Temporal lobe (tissue), 4 donors: ENCODE measurements at places on chromosomes 6 and 20. TPM values are rescaled to one million over a fixed set of nuclear protein-coding genes. Genes with fewer than 3 reads are reported as not detected.

The ASIP gene
- not detected for total RNA-seq

The LY86 gene
- 2.0 TPM for total RNA-seq

The TNXB gene
- total RNA-seq, result 10.1 TPM

The IL22RA2 gene
- not detected for total RNA-seq

The GNMT gene
- 0.74 TPM for total RNA-seq

The HCK gene
- 2.5 TPM for total RNA-seq

The C20orf144 gene
- not detected for total RNA-seq

The PTCRA gene
- total RNA-seq, result not detected

The DOK5 gene
- total RNA-seq, result 152 TPM

The GPLD1 gene
- total RNA-seq, result 8.9 TPM

The CCN5 gene
- not detected for total RNA-seq

The ARMC2 gene
- 10.6 TPM for total RNA-seq

The RUNX2 gene
- total RNA-seq, result 0.49 TPM

The FRMD1 gene
- total RNA-seq, result not detected

The ANKRD6 gene
- total RNA-seq, result 36.4 TPM

The COL20A1 gene
- total RNA-seq, result 7.4 TPM

The TBXT gene
- total RNA-seq, result not detected

The TRDN gene
- total RNA-seq, result 0.25 TPM

The CASS4 gene
- total RNA-seq, result 0.49 TPM

The GUCA1A gene
- total RNA-seq, result 1.2 TPM

The BANF2 gene
- not detected for total RNA-seq

The PRDM13 gene
- total RNA-seq, result not detected

The EDN1 gene
- 3.4 TPM for total RNA-seq

The TBC1D32 gene
- total RNA-seq, result 32.2 TPM

The GNAS-AS1 gene
- 0.49 TPM for total RNA-seq

The MOG gene
- total RNA-seq, result 0.25 TPM

The SLC17A2 gene
- not detected for total RNA-seq

The WASF1 gene
- 116 TPM for total RNA-seq

The SMPDL3A gene
- 8.9 TPM for total RNA-seq

The UNC5CL gene
- 0.25 TPM for total RNA-seq

The TSHZ2 gene
- 2.0 TPM for total RNA-seq

The NOX3 gene
- total RNA-seq, result not detected

The SLC26A8 gene
- 3.2 TPM for total RNA-seq

The CLPSL2 gene
- total RNA-seq, result not detected

The HLA-DRA gene
- 2.2 TPM for total RNA-seq

The TCF15 gene
- total RNA-seq, result 0.49 TPM

The BTN1A1 gene
- total RNA-seq, result not detected

The LY6G6C gene
- total RNA-seq, result 0.25 TPM

The MRPL18 gene
- total RNA-seq, result 36.6 TPM

The RNF144B gene
- total RNA-seq, result 2.0 TPM

The SOX18 gene
- 1.2 TPM for total RNA-seq

The PI16 gene
- total RNA-seq, result 0.25 TPM

The MAS1 gene
- 0.25 TPM for total RNA-seq

The SLC29A1 gene
- total RNA-seq, result 5.4 TPM

The LKAAEAR1 gene
- 0.74 TPM for total RNA-seq

The PAK5 gene
- 36.1 TPM for total RNA-seq

The KIF3B gene
- 94.2 TPM for total RNA-seq

The TTK gene
- 4.4 TPM for total RNA-seq

The RNF182 gene
- total RNA-seq, result 32.2 TPM

The ME1 gene
- total RNA-seq, result 5.7 TPM

The FOXS1 gene
- total RNA-seq, result 0.74 TPM

The SLC24A3 gene
- 21.4 TPM for total RNA-seq

The SLC22A2 gene
- 0.74 TPM for total RNA-seq

The C6orf15 gene
- total RNA-seq, result not detected

The RIPOR3 gene
- 0.98 TPM for total RNA-seq

The PXDC1 gene
- 9.1 TPM for total RNA-seq

The LST1 gene
- 0.74 TPM for total RNA-seq
